Right ventricle myocardium inferior (tissue), 1 donor: ENCODE measurements at places on chromosomes 7 and 10.

DNA sequence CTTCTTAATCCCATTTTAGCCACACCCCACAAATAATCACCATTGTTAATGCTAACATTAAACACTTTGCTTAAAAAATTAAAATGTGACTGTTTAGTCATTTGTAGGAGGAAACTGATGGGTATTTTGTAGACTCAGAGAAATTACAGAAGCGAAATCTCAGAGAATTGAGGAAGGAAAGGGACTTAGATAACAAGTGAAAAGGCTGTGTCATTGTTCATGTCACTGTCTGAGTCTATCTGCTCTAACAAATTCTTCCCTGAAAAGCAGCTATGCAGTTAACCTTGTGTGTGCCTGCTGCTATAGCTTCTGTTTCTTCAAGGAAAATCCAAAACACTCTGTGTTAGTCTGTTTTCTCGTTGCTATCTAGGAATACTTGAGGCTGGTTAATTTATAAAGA lies 40.9 kb upstream of the PLXDC2 start:
- no peak for DNase-seq

- no peak for DNase-seq
Observed at GRCh38 chr10:47376522-47377220, 7.4 kb downstream of the ZNF488 start.

DNA sequence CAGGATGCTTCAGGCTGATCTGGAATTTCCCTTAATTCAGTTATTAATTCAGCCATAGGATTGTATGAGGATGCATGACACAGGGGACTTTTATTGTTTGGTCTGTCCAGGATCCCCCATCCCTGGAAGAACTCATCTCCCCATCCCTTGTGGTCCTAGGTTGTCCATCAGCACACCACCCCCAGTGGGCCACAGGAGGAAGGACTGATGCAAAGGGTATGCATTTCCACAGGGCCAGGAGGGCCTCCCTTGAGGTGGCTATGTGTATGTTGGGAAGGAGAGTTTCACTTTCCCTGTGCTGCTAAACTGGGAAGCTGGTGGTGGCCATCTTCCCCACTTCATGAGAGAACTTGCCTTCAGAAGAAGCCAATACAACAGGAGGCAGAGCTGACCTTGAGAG lies 44.6 kb upstream of the GRB10 start:
- no peak for DNase-seq

GRCh38 chr7:143256932-143257331 lies 6.3 kb upstream of the GSTK1 start:
- no peak for DNase-seq

- no peak for DNase-seq
Observed at GRCh38 chr7:20197837-20198236, 19.3 kb downstream of the MACC1 start.

GRCh38 chr7:102093599-102094315 lies 192.9 kb upstream of the SH2B2 start:
- no peak for DNase-seq

DNA sequence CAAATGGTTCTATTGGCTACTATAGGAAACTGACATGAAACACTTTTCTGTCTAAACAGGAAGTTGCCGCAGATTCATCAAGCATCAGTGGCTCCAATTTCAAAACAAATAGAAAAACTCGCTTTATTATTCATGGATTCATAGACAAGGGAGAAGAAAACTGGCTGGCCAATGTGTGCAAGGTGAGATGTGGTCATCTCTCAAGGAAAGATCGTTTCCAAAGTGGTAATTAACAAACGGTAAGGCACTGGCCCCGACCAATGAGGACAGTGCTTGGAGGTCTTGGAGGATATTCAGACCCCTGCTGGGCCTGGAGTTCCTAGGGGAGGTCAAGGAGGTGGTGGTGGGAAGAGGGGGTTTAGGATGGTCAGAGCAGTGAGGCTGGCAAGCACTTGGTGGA lies 2.6 kb downstream of the PNLIP start:
- DNase-seq, result no peak

- DNase-seq, result no peak
Observed at GRCh38 chr10:113735913-113736312, 15.6 kb upstream of the PLEKHS1 start.

DNA sequence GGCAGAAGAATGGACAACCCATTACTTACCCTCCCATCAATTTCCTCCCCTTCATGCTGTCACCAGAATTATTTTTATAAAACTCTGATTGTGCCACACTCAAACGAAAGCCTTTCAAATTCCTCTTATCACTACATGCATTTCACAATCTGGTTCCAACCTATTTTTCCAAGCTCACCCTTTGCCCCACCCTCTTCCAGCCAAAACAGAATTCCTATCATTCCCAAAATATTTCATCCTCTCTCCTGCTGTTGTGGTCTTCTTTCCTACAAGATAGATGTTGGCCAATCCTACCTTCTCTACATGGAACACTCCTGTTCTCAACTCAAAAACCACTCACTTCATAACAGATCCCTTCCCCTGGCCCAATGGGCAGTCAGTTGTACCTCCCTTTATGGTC lies 111.5 kb downstream of the ELAPOR2 start:
- DNase-seq, result no peak
